ENCODE measurements at places on chromosomes 5 and 9.

GRCh38 chr9:116320290-116320689, 166.7 kb downstream of the PAPPA start:
- DNase-seq = no peak

- DNase-seq = peak; percentile 40
Observed at GRCh38 chr5:180825768-180826525, 23.3 kb upstream of the MGAT1 start.

DNA sequence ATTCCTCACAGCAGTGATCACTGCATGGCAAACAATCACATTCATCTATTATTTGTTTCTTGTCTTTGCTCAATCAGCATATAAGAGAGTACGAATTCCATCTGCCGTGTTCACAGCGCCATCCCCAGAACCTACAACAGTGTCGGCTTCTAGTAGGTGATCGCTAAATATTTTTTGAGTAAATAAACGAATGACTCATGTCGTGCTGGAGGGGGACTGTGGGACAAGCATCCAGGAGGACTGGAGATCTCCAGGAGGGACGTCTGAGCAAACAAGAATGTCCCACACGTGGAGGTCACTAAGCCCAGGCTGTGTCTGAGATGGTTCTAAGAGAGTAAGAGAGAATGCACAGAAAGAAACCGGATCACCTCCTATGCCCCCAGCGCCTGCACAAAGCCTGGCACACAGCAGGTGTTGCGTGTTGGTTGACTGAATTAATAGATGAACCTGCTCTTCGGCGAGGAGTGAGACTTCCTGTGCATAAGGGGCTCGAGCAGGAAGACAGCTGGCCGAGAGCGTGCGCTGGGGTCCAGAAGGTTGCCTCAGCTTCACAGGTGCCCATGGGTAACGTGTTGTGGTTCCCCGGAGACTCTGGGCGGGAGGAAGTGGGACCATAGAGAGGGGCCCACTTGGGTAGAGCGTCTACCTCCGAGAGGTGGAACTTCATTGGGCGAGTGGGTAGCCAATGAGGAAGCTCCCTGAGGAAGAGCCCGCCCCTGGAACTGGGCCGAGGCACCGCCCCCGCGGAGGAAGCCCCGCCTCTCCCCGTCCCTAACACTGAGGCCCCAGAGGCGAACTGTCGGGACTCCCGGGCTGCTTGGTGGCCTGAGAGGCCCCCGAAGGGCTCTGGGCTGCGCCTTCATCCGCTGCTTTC, 193.0 kb downstream of the MELK start:
- DNase-seq = peak; percentile 72

- no peak for DNase-seq
Observed at GRCh38 chr5:67855523-67855922, 360.0 kb upstream of the PIK3R1 start.

DNA sequence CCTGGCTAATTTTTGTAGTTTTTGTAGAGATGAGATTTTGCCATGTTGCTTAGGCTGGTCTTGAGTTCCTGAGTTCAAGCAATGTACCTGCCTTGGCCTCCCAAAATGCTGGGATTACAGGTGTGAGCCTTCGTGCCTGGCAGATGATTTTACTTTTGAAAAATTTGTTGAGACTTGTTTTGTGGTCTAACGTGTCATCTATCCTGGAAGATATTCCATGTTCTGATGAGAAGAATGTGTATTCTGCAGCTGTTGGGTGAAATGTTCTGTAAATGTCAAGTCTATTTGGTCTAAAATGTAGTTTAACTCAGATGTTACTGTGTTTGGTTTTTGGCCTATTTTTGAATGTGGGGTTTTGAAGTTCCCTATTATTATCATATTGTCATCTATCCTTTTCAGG, 145.6 kb downstream of the XRCC4 start:
- DNase-seq = no peak

GRCh38 chr5:143113461-143113860, 290.0 kb downstream of the NR3C1 start:
- DNase-seq = no peak

DNA sequence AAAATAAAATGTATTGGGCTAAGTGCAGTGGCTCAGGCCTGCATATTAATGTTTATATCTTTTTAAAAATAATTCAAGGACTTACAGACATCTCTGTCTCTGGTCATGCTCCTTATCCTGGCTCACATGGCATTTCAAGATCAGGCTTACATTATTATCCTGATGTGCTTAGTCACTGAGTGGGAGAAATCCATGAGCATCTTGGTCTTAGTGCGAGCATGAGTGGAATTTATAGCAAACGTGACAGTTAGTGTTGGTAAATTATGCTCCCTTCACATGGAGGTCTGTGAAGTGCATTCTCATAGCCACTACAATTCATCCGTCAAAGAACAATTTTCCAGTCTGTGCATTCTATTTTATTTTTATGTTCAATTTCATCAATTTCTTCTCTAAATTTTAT, 237.8 kb upstream of the EDIL3 start:
- no peak for DNase-seq

DNA sequence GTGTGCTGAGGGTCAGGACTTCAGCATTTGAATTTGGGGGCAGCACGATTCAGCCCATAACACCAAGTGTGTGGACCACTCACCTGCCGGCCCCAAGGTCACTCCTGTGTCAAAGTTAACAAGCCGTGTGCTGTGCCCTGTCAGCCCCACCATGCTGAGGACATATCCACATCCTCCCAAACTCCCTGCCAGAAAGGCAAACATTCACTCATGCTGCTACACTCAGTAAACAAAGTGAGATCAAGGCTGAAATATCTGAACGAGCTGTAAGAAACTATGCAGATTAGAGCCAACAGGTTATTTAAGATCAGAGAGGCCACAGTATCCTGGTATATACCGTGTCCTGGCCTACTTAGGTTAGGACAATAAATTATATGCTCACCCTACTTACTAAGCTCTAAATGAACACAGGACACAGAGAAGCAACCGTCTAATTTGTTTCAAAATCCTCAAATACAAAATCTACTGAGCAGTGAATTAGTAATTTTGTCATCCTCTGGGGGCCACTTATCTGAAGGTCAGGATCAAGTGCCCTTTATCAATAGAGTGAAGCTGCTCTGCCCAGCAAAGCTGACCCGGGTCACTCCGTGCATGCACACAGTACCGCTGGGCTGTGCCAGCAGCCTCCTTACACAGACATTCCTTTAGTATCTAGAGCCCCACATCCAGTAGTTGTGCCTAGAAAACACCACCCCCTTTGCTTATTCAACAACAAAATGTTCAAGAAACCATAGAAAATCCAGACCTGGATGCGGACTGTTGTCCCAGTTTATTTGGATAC, 28.2 kb downstream of the RETREG1 start:
- no peak for DNase-seq

DNA sequence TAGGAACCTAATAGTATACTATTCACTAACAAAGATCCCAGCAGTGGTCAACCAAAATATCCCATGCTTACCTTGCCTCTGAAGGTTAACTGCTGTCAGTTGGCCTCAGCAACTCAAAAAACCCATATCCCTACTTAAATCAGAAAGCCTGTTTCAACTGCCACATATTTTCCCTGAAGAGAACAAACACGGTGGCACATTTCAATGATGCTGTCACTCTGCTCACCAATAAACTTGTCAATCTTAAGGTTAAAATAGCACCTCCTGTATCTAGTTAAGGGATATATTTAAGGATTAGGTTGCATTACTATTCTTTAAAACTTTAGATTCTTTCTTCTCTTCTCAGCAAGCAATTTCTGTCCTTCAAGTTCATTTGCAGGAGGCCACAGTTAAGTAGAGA, 986.9 kb downstream of the CDH18 start:
- no peak for DNase-seq

DNA sequence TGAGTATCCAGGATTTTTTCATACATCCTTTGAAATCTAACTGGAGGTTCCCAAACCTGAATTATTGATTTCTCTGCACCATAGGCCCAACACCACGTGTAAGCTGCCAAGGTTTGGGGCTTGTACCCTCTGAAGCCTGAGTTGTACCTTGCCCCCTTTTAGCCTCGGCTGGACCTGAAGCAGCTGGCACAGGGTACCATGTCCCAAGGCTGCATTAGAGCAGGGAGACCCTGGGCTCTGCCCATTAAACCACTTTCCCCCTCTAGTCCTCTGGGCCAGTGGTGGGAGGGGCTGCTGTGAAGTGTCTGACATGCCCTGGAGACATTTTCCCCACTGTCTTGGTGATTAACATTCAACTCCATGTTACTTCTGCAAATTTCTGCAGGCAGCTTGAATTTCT, 532.9 kb upstream of the NUDT12 start:
- no peak for DNase-seq

DNA sequence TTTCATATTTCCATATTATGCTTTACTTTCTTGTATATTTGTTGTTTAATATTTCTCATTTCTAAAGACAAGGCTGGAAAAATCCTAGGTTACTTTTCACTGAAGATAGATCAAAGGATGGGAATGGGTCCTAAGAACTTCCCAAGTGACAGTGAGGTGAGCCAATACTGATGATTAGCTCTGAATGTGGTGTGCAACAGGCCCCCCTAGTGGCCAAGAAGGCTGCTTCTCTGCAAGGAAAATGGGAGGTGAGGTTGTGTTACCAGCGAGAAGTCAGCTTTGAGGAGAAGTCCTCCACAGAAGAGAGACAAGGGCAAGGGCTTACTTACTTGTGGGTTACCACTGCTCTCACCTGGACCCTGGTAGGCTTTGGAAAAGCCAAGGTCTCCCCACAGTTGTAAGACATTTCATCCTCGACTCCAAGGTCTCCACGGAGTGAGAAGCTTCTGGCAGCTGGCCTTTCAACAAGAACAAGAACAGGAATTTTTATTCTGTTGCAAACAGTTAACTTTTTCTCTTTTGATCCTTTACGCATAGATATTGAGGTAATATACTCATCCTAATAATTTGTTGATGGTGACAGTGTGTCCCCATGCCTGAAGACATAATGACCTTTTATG, 69.9 kb downstream of the MAMDC2 start:
- DNase-seq = peak; percentile 50

DNA sequence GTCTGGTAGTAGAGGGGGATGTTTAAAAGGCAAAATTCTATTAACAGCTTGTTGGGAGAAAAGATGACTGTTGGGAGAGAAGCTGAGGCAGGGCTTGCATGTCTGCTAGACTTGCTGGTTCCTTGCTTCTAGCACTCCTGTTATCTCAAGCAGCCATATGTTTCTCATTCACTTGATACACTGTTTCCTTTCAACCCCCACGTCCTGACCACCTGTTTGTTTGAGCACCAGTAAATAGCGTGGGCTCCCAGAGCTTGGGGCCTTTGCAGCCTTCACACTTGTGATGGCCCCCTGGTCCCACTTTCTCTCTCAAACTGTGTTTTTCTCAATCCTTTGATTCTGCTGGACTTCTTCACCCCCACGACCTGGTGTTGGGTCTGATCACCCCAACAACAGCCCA, 111.7 kb upstream of the TMEM161B start:
- no peak for DNase-seq

- DNase-seq = no peak
Observed at GRCh38 chr9:71719088-71719487, 49.2 kb downstream of the CEMIP2 start.

DNA sequence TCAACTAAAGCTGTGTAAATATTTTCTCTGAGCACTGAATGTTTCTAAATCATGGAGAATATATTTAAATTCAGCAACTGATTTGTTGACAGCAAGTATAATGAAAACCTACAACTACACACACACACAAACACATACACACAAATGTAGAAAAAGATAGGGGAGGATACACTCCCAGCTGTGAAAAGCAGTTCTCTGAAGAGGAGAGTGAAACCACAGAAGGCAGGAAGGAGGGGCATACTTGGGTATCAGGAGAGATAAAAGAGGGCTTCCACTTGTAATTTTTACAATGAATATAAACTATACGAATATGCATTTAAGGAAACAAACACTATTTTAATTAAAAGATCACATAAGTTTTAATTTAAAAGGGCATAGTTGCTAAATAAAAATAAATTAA, 227.8 kb upstream of the SLC24A2 start:
- DNase-seq = no peak

GRCh38 chr9:27203783-27204182, 93.2 kb downstream of the EQTN start:
- no peak for DNase-seq

DNA sequence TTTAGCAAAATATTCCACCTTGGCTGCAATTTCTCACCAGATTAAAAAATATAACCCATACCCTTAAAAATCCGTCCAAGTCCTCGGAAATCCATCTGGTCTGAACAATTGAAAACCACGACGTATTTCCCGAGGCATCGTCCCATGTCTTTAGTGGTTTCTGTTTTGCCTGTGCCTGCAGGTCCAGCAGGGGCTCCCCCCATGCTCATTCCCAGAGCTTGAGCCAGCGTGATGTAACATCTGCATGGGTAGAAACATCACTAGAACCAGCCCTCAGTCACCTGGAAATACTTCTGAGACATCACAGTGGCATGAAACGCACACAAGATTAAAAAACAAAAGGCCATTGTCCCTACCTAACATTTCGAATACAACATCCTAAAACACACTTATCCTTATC, 114.0 kb downstream of the DNAH5 start:
- no peak for DNase-seq

DNA sequence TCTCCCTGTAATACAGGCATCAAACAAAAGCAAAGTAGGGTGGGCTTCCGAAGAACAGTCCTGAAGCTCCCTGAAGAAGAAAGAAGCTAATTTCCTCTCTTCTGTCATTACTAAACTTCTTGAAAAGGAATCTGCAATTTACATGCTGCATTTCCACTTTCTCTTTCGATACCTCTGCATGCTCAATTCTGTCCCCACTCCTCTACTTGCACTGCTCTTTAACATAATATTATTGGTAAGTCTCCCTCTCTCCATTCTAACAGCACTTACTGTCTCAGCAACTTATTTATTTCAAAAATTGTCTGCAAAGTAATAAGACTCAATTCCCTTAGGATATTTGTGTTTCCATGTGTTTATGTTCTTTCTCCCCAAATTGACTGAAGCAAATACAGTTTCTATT, 3.9 kb upstream of the PLPP1 start:
- DNase-seq = peak; percentile 19

- DNase-seq = no peak
Observed at GRCh38 chr9:38288502-38288901, 104.0 kb upstream of the ALDH1B1 start.

DNA sequence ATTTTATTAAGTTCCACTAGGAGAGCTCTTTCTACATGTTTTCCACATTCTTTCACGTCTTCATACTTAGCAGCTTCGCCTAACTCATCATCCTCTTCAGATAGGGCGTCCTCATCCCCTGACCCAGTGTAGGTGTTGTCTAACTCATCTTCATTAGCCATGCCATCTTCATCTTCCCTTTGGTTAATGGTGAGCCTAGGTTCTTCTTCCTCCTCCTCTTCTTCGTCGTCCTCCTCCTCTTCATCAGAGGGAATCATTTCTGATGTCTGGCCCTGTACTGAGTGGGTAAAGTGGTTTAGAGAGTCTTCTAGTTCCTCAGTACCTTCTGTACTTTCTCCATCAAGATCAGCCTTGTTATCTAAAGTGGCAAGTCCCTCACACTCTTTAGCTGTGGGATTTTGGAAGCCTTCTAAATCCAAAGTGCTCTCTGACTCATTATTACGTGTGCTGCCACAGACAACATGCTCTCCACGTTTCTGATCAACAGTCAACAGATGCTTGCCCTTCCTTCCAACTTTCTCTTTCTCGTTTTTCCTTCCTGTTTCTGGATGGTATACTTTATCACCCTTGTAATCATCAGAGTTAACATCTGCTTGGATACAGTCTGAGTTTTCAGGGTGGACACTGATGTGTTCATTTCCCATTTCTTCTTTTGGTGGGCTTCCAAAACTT, 31.1 kb downstream of the TUT7 start:
- DNase-seq = no peak

All from inflammatory macrophage treated with lipopolysaccharide for 1 hour (primary cell).